T-helper 9 cell (primary cell): ENCODE measurements at places on chromosomes 5 and 9.

DNA sequence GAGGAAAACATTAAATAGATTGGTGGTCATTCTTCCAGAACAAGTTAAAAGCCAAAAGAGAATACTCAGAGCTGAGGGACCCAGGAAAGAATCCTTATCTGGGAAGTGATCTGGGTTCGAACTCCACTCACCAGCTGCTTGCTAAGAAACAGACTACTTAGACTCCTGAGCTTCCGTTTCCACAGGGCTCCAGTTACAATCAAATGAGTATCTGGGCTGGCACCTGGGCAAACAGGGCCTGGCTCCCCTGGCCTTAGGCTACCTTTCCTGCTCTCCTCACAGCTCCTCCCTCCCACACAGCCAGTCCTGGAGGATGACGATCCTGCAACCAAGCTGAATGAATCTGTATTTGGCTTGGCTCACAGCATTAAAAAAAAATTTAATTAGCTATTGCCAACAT lies 2.5 kb downstream of the MAPK9 start:
- DNase-seq: no peak

DNA sequence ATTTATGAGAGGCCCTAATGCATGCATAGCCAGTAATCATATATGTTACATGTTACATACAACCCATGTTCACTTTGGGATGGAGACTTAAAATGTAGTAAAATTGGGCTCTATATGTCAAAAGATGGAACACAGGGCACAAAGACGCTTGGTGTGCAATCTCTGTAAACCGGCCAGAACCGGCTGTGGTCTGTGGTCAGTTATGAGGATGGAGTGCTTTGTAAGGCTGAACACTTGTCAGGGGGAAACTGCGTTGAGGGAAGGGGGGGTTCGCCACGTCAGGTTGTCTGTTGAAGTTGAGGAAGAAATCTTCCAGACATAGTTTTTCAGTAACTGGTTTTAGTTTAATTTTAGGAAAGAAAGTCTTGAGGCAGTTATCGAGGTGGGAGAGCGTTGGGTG lies 2.7 kb upstream of the CKMT2 start:
- no peak for DNase-seq

GRCh38 chr5:24272741-24273140 lies 372.0 kb downstream of the CDH10 start:
- no peak for DNase-seq

- no peak for DNase-seq
Measured at GRCh38 chr9:36416890-36417289, 16.8 kb upstream of the RNF38 start.

GRCh38 chr9:75228893-75229292 lies 140.6 kb downstream of the OSTF1 start:
- DNase-seq: no peak

GRCh38 chr5:22329683-22330082 lies 523.5 kb downstream of the CDH12 start:
- DNase-seq: no peak

GRCh38 chr9:128043467-128043868 lies 23.7 kb downstream of the NAIF1 start:
- no peak for DNase-seq

DNA sequence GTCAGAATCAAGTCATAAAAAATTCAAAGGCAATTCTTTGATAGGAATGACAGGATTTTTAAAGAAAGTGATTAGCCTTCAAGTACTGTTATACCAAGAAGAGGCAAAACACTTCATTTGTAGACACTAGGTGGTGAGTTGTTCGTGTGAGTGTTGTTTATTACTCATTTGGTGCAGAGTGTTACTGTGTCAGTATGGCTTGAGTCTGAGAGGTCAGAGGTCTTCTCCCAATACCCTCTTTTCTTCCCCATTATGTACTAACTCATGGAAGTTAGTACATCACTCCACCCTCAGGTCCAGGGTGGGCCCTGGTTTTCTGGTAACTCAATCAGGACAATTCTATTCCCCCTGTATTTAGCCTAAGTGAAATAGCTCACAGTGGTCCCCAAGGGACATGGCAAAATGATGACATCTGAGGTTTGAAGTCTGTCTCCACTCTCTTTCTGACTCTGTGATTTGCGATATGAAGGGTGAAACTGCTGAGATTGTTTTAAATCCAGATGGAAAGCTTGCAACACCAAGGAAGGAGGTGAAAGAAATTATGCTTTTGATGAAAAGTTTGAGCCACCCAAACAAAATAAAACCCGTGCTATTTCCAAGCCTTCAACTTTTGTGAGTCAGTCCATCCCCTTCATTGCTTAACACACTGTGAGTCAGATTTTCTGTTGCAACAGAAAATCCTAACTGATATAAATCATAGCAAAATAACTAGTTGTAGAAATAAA lies 56.8 kb downstream of the NUDT12 start:
- no peak for DNase-seq

- DNase-seq: no peak
Measured at GRCh38 chr5:150175536-150175935, 9.0 kb downstream of the CDX1 start.

GRCh38 chr9:3386753-3387152 lies 139.0 kb downstream of the RFX3 start:
- DNase-seq: no peak

GRCh38 chr5:53917095-53917494 lies 356.7 kb downstream of the NDUFS4 start:
- no peak for DNase-seq

GRCh38 chr9:4748612-4749011 lies 7.6 kb upstream of the AK3 start:
- DNase-seq: no peak

DNA sequence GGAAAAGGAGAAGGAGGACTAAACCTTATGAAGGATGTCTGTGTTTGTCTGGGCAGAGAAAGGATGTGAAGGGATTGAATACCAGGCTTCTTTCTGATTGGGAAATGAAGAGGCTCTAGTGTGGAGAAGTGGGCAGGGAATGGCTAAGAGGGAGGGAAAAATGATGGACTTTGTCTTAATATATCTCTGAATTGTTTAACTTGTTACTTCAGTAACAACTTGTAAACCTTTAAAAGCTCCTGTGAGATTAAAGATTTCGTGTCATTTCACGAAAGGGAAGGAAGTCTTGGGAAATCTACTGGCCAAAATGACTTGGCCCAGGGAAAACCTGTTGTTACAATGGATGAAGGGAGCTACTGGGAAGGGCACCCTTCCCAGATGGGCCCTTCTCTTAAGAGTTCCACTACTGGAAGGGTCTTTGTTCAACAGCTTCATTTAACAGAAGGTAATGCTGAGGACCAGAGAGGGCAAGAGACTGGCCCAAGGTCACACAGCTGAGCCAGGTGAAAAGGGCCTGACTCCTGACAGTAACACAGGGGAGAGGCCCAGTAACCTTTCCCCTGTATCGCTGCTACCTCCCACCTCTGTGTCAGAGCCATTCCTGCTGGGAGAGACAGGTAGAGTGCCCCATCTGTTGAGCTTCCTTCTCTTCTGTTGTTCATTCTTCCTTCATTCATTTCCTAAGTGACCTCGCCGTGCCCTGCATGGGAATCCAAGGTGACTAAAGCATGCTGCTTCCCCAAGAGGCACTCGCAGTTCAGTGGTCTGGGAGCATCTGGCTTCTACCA lies 5.1 kb upstream of the TCOF1 start:
- DNase-seq: no peak

DNA sequence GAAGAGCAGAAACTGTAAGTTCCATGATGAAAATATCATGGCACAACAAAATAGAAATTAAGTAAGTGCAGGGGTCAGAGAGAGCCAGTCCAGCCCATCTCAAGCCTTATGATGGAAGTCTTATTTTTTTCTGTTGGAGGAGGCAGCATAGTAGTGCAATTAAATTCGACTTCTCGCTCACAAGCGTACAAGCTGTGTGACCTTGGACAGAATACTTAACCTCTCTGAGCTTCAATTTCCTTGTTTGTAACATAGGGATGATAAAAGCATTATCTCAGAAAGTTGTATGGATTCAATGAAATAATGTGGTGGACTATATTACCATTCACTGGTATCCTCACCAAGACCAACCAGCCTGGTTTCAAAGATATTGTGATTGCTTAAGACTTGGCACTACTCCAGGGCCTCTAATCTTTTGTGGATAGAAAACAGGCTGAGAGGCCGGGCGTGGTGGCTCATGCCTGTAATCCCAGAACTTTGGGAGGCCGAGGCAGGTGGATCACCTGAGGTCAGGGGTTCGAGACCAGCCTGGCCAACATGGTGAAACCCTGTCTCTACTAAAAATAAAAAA lies 26.8 kb upstream of the MVB12B start:
- DNase-seq: no peak

- no peak for DNase-seq
Measured at GRCh38 chr5:5705010-5705409, 282.5 kb downstream of the ICE1 start.

DNA sequence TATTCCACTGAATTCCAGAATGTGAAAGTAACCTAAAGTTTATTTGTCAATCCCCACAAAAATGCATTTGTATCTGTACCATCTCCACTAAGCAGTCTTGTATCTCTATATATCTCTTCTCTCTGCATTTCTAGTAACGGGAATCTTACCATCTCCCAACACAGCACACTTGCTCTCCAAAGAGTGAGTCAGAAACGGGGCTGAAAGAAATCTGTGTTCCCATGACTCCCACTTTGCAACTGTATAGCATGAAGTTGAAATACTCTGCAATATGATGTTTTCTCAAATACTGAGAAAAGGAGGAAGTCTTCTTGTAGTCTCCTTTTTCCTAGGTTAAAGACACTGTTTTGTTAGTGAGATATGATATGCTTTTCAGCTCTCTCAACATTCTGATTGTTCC lies 848.8 kb upstream of the ACO1 start:
- DNase-seq: no peak

GRCh38 chr9:18989097-18989496 lies 43.9 kb downstream of the SAXO1 start:
- no peak for DNase-seq

DNA sequence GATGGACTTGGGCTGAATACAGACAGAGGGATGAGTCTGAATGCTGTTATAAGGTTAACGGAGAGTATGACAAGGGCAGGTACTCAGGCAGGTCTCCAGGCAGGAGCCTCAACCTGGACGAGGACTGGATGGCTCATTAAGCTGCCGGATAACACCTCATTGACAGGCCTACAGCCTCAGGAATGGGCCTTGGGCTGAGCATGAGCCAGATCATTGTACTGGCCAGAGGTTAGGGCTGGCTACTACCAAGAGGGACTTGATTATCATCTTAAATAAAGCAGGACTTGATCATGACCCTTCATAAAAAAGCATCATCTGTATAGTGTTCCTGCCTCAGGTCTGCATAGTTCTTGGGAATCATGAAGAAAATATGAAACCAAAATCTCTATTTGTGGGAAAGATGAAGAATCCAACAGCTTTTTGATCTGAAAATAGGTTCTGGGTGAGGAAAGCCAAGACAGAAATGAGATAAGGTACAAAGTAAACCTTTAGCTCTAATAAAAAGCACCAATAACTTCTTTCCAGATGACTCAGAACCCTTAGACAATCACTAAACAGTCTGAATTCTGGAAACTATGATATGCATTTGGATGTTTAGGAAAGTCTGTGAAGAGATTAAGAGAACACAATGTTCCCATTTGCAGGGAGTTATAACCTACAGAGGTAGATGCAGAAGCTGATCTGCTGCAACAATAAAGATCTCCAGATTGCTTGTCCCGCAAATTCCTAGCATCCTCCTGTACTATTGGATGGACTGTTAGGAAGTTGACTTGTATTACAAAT lies 343.1 kb downstream of the CTNND2 start:
- no peak for DNase-seq

GRCh38 chr9:112283582-112284253 lies 49.7 kb downstream of the PTBP3 start:
- no peak for DNase-seq

- DNase-seq: no peak
Measured at GRCh38 chr5:56574778-56575177, 240.6 kb upstream of the MAP3K1 start.

- DNase-seq: no peak
Measured at GRCh38 chr5:77947041-77947428, 170.9 kb upstream of the TBCA start.

DNA sequence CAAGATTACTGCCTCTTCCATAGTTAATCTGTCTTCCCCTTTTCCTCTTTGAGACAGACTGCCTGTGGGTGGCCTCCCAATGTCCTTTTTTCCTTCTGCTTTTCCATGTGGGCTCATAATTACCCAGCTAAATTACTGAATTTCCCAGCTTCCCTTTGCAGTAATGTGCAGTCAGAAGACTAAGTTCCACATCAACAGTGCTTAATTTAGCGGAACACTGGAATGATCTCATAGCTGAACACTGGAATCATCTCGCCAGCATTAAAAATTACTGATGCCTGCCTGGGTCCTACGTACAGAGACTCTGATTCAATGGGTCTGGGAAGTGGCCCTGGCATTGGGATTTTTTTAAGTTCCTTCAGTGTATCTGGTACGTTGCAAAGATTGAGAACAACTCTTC lies 84.3 kb downstream of the DNAH5 start:
- no peak for DNase-seq

- no peak for DNase-seq
Measured at GRCh38 chr9:131543141-131543540, 2.2 kb upstream of the PRRT1B start.

- DNase-seq: no peak
Measured at GRCh38 chr5:73692166-73692640, 66.2 kb downstream of the ARHGEF28 start.

GRCh38 chr5:6146271-6146670 lies 232.1 kb downstream of the MED10 start:
- no peak for DNase-seq

- no peak for DNase-seq
Measured at GRCh38 chr5:170247363-170247762, 14.6 kb downstream of the C5orf58 start.
